ENCODE measurements at places on chromosomes 16 and 17.

- DNase-seq: no peak
These were observed 13.6 kb upstream of the CCL8 start for GRCh38 chr17:34305606-34306005.

DNA sequence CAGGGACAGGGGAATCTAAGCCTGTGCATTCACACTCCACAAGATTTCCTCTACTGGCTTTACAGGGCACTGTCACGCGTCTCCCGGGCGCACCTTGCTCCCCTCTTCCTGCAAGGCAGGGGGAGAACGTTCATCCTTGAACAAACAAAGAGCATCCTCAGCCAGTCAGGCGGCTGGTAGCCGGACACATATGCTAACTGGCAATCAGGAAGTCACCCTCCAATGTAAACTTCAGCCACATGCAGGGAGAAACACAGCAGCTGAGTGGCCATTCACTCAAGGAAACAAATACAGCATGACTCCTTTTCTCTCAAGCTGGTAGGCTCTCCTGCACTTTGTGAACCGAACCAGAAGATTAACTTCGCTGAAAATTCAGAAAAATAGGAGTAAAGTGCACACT is 10.8 kb upstream of the HSBP1 start:
- no peak for DNase-seq

GRCh38 chr16:11621920-11622651 is 35.4 kb upstream of the LITAF start:
- no peak for DNase-seq

- DNase-seq: no peak
These were observed 38.7 kb upstream of the RHOT1 start for GRCh38 chr17:32103476-32104113.

DNA sequence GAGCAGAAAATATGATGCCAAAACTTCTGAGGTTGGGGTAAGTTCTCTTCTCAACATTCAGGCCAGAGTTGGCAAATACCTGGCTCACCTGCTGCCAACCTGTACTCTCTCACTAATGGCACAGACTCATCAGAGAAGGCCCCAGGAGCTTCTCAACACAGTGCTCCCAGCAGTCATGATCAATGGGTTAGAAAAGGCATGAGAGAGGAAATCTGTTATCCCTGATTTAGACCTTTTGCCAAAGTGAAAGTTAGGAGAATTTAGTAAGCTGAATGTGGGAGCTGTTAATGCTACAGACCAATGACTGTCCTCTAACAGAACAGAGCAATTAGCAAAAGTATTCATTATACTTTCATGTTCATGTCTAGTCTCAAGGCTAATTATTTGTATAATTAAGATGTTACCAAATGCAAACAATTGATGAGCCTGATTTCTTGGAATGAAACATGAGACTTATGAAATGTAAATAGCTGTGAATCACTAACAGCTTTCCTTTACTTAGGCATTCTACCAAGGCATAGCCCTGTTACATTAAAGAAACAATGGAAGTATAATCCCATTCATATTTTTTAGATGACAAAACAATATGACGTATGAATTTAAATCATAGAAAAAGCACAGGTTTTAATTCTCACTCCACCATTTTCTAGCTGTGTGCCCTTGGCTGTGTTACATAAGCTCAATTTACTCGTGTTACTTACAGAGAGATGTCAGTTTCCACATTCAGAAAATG is 68.7 kb upstream of the MARCHF10 start:
- DNase-seq: no peak

- no peak for DNase-seq
These were observed 64.1 kb downstream of the SDK2 start for GRCh38 chr17:73580073-73580710.

DNA sequence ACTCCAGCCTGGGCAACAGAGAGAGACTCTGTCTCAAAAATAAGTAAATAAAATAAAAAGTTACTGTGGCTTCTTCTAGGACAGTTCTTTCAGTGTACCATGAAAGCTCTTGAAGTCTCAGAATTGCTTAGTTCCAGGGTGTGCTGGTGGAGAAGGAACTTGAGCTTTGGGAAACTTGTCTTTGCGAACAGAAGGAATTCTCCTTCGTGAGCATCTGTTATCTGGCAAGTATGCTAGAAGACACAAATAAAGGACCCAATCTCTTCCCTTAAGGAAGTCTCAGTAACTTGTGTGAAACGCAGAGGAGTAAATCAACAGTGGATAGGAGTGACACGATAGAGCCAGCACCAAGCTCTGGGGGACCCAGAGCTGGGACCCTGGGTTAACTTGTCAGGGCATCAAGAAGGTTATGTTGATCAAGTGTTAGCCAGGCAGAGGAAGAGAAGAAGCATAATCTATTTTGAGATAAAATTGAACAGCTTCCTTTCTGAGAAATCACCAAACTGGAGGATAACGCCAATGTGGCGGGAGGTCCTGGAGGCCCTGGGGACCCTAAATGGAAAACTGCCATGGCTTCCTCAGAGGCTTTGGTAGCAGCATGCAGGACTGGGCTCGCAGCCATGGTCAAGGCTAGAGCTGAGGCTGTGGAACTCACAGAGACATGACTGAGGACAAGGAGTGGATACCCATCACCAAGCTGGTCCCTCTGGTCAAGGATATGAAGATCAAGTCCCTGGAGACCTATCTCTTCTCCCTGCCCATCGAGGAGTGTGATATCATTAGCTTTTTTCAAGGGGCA is 72.1 kb upstream of the HAS3 start:
- no peak for DNase-seq

Measured in stimulated activated naive CD4-positive, alpha-beta T cell treated with Interleukin-2 at 50 U/mL for 16 hours (primary cell).